CD4-positive, alpha-beta T cell treated with Interleukin-17A for 1 hour (primary cell): ENCODE measurements at places on chromosomes 2 and 18.

- DNase-seq, result no peak
Observed at GRCh38 chr2:188047735-188048134, 243.9 kb upstream of the GULP1 start.

DNA sequence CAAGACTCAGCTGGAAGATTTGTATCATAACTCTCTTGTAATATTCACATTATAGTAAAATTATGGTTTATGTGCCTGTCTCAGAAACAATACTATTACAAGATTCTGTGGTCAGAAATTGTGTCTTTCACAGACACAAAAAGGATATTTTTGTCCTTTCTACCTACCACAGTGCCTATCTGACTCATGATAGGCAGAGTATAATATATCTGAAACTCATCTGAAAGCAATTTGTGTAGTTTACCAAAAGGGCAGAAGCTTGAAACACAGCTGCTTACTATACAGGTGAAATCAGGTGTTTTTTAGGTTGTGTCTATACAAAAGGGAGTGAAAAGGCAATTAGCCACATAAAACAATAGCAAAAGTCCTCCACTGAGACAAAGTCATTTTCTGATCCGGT, 10.9 kb downstream of the TMEM200C start:
- DNase-seq, result no peak

- no peak for DNase-seq
Observed at GRCh38 chr2:30981096-30981495, 157.1 kb downstream of the GALNT14 start.

- no peak for DNase-seq
Observed at GRCh38 chr18:76592981-76593381, 97.9 kb upstream of the ZNF516 start.

DNA sequence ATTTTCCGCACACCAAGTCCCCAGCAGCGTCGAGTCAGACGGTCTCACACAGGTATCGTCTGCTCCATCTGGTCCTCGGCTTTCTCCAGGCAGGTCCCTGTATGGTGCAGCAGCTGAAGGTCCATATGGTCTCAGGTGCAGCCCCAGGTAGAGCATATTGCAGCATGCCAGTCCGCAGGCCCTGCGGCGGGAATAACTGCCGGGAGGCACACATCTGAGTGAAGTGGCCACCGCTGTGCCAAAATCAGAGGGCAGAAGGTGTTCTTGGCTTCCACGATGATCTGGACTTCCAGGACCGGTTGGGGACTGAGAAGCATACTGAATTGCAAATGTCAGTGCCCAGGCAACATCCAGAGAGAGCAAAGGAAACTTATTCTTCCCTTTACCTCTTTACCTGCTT, 320.3 kb downstream of the RNF144A start:
- DNase-seq, result no peak

DNA sequence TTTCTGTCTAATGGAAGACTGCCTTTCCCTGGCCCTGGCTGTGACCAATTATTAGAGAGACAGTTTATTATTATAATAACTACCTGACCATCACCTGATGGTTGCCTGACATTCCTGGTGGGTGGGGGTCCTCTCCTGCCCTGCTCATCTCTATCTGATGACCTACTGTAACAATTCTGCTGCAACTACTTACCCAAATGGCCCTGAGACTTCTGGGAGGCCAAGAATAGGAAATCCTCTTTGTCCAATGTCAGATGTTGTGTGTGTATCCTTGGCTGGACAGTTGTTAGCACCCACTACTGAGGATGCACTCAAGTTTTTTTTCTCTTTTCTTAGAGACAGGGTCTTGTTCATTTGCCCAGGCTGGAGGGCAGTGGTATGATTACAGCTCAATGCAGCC, 110.3 kb downstream of the DDX1 start:
- DNase-seq, result no peak

DNA sequence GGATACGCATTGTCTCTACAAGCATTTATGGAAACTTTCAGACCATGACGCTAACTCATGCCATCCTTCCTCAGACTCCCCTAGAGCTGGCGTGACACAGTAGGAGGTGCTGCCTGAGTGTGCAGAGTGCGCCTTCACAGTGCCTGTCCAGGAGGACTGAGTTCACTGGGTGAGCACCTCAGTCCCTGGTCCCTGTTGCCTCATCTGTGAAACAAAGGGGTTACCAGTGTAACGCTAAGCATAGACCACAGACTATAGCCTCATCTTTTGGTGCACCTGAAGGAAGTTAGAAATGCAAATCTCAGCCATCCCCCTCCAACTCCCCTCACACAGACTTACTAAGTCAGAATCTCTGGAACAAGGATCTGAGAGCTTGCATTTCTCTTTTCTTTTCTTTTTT, 142.8 kb downstream of the TMEM17 start:
- DNase-seq, result no peak

GRCh38 chr2:96580771-96581170, 44.2 kb downstream of the ARID5A start:
- no peak for DNase-seq

DNA sequence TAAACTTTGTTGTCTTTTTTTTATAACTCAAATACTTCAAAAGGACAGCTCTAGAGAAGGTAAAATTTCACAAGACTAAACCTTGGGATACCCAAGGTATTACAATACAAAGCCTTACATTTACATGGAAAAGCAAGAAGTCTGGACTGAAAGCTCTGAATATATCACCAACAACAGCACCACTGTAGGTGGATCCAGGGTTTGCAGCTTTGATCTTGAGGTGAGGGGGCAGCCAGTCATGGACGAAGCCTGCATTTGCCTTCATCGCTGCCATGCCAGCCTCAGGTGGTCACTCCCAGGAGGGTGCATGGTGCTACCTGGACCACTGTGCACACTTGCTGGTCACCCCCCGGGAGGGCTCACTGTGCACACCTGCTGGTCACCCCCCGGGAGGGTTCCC, 36.6 kb downstream of the RBFA start:
- DNase-seq, result no peak

DNA sequence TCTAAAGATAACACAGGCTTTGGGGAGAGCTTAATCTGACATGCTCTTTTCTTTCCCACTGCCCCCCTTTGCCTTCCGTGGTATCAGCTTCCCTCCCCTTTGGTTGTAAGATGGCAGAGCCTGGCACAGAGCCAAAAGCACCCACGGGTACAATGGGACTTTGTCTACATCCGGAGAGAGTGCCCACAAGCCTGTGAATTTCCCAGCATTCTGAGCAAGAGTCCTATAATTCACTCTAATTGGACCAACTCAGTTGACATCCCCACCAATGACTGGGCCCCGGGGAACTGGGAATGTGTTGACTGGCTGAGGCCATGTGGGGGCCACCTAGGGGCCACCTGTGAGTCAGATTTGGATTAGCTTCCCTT, 20.1 kb upstream of the C2orf72 start:
- DNase-seq, result no peak
